ENCODE measurements at places on chromosomes 13 and 19.

DNA sequence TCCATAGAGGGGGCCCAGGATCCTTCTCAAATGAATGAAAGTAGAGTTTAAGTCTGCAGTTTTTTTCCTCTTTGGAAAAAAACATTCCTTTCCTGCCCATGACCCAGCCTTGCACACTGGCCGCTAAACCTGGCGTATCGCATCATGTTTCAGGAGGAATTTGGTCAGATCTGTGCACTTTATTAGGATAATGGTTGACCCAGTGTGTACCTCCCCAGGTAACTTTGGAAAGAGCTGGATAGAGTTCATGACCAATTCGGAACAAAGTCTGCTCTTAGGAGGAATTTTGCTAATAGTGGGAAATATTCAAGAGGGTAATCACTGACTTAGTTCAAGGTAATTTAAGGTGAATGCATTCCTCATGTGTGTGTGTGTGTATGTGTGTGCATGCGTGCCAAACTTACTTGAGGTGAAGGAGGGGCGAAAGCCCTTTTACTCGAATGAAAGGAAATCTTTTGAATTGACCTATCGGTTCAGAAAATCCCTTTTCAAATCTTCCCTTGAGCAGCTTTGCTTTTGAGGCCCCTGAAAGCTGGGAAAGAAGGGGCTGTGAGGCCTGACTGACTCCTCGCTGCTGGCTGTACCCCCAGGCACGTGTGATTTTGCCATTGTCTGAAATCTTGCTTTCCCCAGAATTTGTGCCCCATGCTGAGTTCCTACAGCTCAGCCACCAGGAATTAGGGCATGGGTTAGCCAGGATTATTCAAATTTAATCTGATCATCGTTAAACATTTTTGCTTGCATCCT, 46.3 kb downstream of the SIPA1L3 start:
- DNase-seq, result no peak

GRCh38 chr19:40592170-40592569, 9.0 kb upstream of the LTBP4 start:
- no peak for DNase-seq

- peak; percentile 67 for DNase-seq
Measured at GRCh38 chr19:31349160-31349881, at the start of gene TSHZ3. TSS of gene TSHZ3 (minus strand) at chr19:31349436. CDS start at chr19:31349219, 217 bp downstream.

DNA sequence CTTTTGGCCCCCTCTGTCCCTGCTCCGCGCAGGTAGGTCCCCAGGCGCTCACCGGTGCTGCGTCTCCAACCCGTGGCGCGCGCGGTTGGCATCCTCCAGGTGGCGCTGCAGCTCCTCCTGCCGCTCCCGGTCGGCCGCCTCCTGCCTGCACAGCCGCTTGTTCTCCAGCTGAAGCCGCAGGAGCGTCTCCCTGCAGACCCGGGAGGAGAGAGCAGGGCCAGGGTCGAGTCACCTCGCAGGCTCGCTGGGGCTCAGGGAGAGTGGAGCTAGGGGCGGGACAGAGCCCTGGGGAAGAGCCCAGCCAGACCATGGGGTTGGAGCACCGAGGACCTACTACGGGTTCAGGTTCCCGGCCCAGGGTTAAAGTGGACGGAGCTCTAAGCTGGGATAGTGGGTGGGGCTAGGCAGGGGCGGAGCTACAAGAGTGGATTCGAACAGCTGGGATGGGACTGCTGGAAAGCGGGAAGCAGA, 9.3 kb downstream of the HOOK2 start:
- peak; percentile 82 for DNase-seq

GRCh38 chr13:99922631-99923404, 48.7 kb downstream of the ZIC5 start:
- no peak for DNase-seq

- DNase-seq, result no peak
Measured at GRCh38 chr19:48680436-48681126, 7.8 kb upstream of the NTN5 start.

All from stimulated activated CD4-positive, alpha-beta T cell treated with anti-CD3 and anti-CD28 coated beads, Interleukin-15, amount 100 ng/mL, for 24 hours (primary cell).